Endothelial cell (in vitro differentiated cells): ENCODE measurements at places on chromosomes 3 and 15. TPM values are rescaled to one million over a fixed set of nuclear protein-coding genes. Genes with fewer than 3 reads are reported as not detected.

The VGLL3 gene
- total RNA-seq, result 0.36 TPM

DNA sequence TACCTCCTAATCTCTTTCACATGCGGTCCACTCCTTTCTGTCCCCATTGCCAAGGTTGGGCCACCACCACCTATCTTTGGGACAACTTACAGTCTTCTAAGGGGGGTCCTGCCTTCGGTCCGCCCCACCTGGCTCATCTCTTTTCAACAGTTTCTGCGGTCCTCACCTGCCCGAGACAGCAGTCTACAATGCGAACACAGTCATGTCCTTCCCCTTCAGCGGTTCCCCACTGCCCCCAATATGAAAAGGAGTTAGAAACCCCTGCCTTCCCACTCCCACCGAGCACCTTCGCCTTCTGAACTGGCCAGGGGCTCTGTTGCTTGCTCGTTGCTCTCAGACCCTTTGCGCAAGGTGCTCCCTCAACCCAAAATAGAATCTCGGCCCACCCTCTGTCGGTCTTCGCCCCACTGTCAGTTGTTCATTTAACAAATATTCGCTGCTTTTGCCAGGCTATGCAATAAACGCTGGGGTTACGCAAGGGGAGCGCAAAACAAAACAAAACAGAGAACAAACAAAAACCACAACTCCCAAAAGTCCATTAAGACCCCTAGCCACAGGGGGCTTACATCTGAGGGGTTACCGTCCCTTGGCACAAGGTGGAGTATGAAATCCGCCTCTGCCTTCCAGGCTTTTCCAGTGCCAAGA, 611 bp upstream of the FANCI start:
- no peak for DNase-seq
- H3K36me3 ChIP-seq, result peaks cover 4% of the 10 kb centered on the region
- H3K4me3 ChIP-seq, result peak overlapping the region; percentile 97

- DNase-seq, result no peak
- H3K27ac ChIP-seq, result no peak overlapping the region
- no peaks in the 10 kb centered on the region for H3K4me1 ChIP-seq
- H3K36me3 ChIP-seq, result peaks cover 4% of the 10 kb centered on the region
These were observed 232.0 kb upstream of the IGF1R start for GRCh38 chr15:98416222-98416855.

The CACNA2D3 gene
- 0.46 TPM for total RNA-seq

DNA sequence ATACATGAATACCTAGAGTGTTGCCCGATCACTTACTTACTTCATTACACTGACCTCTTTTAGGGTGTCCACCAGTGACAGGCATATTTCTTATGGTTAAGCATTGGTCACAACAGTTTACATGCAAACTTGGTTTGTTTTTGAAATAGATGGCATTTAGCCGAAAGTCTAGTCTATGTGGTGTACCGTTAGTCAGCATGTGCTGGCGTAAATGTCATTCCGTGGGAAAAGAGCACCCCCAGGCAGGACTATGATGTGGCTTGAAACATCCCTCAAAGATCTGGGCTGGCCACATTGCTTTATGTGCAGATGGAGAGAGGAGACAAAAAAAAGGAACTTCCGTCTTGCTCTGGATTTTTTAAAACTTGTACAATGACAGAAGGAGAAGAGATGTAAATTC, 357.0 kb upstream of the ICE2 start:
- H3K4me3 ChIP-seq, result no peak overlapping the region
- H3K36me3 ChIP-seq, result no peaks in the 10 kb centered on the region
- peaks cover 18% of the 10 kb centered on the region for H3K4me1 ChIP-seq
- no peak for DNase-seq
- no peak overlapping the region for H3K27ac ChIP-seq

DNA sequence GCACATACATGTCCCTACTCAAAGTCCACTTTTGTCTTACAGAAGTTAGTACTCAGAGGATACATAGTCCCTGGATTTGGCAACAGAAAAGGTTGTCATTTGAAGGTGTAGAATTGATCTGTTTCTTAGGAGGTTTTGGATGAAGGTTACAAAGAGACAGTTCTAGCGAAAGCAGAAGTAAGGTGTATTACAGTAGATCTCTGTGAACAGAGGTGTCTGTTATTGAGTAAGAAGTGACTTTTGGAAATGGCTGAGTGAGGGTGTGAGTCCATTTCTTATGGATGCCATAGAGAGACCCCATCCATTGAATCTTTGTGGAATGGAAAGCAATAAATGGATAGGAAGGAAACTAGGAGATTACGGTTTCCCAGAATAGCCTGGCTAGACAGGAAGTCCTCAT, 5.6 kb downstream of the ZNF662 start:
- DNase-seq, result no peak
- no peak overlapping the region for H3K4me3 ChIP-seq
- no peaks in the 10 kb centered on the region for H3K4me1 ChIP-seq

The ITIH3 gene
- total RNA-seq, result not detected

The TMEM212 gene
- not detected for total RNA-seq

The PDIA5 gene
- 32.8 TPM for total RNA-seq

The CHRNB4 gene
- total RNA-seq, result not detected

DNA sequence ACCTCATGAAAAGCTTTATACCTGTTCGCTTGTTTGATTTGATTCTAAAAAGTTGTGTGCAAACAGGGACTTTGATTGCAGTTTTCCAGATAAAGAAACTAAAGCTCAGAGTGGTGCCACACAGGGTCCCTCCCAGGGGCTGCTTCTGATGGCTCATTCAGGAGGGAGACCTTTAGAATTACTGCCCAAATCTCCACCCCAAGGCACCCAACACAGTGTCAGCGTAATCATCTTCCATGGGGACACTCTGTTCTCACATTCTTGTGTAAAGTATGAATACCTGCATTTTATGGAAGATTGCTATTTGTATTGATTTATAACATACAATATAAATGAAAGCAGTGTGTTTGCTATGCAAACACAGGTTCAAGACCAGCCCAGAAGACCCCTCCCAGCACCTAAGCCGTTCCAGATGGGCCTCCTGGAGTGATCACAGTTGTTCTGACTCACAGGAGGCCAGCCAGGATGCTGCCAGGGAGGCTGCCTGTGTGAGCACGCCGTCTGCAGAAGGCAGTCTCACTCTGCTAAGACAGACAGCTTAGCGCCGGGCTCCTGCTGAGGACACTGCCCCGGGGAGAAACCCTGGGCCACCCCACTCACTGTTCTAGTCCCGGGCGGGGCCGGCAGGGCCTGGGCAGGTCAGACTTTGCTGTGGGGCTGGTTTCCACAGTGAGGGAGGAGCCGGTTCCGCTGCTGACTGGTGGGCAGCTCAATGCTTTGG, 185.6 kb downstream of the FAM43A start:
- DNase-seq, result peak; percentile 16
- no peak overlapping the region for H3K27ac ChIP-seq
- peaks cover 3% of the 10 kb centered on the region for H3K27me3 ChIP-seq
- H3K4me1 ChIP-seq, result peaks cover 32% of the 10 kb centered on the region
- H3K36me3 ChIP-seq, result peaks cover 3% of the 10 kb centered on the region

- H3K27ac ChIP-seq, result no peak overlapping the region
- no peak overlapping the region for H3K4me3 ChIP-seq
- DNase-seq, result no peak
- H3K36me3 ChIP-seq, result peaks cover 3% of the 10 kb centered on the region
These were observed 69.2 kb downstream of the ISG20 start for GRCh38 chr15:88707771-88708654.

The TLNRD1 gene
- total RNA-seq, result 86.0 TPM

DNA sequence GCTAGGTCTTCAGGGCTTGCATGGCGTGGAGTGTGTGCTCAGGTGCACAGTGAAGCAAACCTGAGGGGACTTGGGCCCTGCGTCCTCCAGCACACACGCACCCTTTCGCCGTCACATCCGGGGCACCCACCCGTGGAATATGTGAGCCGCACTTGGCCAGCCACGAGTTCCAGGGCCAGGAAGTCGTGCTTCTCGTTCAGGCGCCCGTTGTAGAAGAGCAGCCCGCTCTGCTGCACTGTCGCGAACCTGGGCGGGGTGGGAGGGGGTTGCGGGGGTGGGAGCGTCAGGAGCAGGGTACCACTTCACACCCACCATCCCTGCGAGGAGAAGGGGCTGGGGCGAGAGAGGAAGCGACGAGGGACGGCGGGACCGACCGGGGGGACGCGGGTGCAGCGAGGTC, 7.1 kb downstream of the CELSR3 start:
- H3K27ac ChIP-seq, result no peak overlapping the region
- peaks cover 13% of the 10 kb centered on the region for H3K36me3 ChIP-seq
- H3K27me3 ChIP-seq, result peaks cover 26% of the 10 kb centered on the region
- DNase-seq, result no peak
- H3K4me3 ChIP-seq, result peak overlapping the region; percentile 59

- H3K4me1 ChIP-seq, result no peaks in the 10 kb centered on the region
- DNase-seq, result no peak
- H3K27ac ChIP-seq, result no peak overlapping the region
- peaks cover 1% of the 10 kb centered on the region for H3K27me3 ChIP-seq
These were observed 14.7 kb downstream of the IL16 start for GRCh38 chr15:81211376-81211775.

The WDR93 gene
- 0.13 TPM for total RNA-seq

GRCh38 chr3:99128235-99128634, 226.7 kb upstream of the DCBLD2 start:
- H3K4me3 ChIP-seq, result no peak overlapping the region
- DNase-seq, result no peak
- no peaks in the 10 kb centered on the region for H3K4me1 ChIP-seq
- H3K27me3 ChIP-seq, result no peaks in the 10 kb centered on the region
- no peaks in the 10 kb centered on the region for H3K36me3 ChIP-seq

The EXD1 gene
- not detected for total RNA-seq

DNA sequence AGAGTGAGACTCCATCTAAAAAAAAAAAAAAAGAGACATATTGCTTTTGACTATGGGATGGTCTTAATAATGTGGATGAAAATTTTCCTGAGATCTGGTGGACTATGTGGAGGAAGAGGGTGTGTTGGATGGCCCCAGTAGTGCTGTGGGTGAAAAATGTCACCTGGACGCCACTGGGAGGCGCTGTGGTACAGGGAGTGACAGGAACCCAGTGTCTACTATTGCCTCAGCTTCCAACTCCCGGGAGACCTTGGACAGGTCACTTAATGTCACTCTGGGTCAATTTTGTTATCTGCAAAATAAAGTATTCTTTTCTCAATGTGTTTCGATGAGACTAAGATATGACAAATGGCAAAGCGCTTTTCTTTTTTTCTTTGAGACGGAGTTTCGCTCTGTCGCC, 27.7 kb upstream of the DCP1A start:
- peaks cover 2% of the 10 kb centered on the region for H3K27me3 ChIP-seq
- no peak overlapping the region for H3K27ac ChIP-seq
- peaks cover 2% of the 10 kb centered on the region for H3K4me1 ChIP-seq

- H3K36me3 ChIP-seq, result peaks cover 27% of the 10 kb centered on the region
- H3K27me3 ChIP-seq, result peaks cover 6% of the 10 kb centered on the region
- no peak for DNase-seq
- H3K27ac ChIP-seq, result peak overlapping the region; percentile 75
These were observed 41.0 kb downstream of the ZNF609 start for GRCh38 chr15:64501396-64501715.

- H3K27ac ChIP-seq, result no peak overlapping the region
- no peak overlapping the region for H3K4me3 ChIP-seq
- no peaks in the 10 kb centered on the region for H3K27me3 ChIP-seq
- no peaks in the 10 kb centered on the region for H3K36me3 ChIP-seq
These were observed 8.2 kb downstream of the HDC start for GRCh38 chr15:50257332-50257731.

- peaks cover 3% of the 10 kb centered on the region for H3K27me3 ChIP-seq
- H3K4me3 ChIP-seq, result no peak overlapping the region
- peaks cover 14% of the 10 kb centered on the region for H3K4me1 ChIP-seq
- no peak for DNase-seq
These were observed 2.3 kb upstream of the ZNF589 start for GRCh38 chr3:48238531-48239085.

The FBXL2 gene
- 11.5 TPM for total RNA-seq

GRCh38 chr15:75371901-75372688, 3.7 kb upstream of the MAN2C1 start:
- peak overlapping the region; percentile 13 for H3K27ac ChIP-seq
- peaks cover 34% of the 10 kb centered on the region for H3K36me3 ChIP-seq
- H3K4me3 ChIP-seq, result no peak overlapping the region
- peaks cover 61% of the 10 kb centered on the region for H3K4me1 ChIP-seq
- H3K27me3 ChIP-seq, result peaks cover 10% of the 10 kb centered on the region

DNA sequence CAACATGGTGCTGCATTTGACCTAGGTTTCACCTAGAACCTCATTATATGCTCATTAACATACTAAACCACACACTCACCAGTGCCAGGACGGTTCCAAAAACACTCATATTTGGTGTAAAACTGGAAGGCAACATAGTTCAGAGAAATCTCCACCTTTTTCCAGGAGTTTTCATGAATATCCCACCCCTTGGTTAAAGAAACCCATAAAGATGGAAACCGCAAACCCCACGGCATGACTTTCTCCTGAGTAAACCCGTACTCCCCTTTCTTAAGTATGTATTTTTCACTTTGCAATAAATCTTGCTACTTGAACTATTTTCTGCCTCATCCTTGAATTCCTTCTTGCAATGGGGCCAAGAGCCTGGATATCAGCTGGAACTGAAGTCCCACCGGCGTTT, 379.3 kb downstream of the MAGI1 start:
- H3K4me1 ChIP-seq, result no peaks in the 10 kb centered on the region
- no peaks in the 10 kb centered on the region for H3K36me3 ChIP-seq
- no peaks in the 10 kb centered on the region for H3K27me3 ChIP-seq
- DNase-seq, result no peak
- no peak overlapping the region for H3K4me3 ChIP-seq

DNA sequence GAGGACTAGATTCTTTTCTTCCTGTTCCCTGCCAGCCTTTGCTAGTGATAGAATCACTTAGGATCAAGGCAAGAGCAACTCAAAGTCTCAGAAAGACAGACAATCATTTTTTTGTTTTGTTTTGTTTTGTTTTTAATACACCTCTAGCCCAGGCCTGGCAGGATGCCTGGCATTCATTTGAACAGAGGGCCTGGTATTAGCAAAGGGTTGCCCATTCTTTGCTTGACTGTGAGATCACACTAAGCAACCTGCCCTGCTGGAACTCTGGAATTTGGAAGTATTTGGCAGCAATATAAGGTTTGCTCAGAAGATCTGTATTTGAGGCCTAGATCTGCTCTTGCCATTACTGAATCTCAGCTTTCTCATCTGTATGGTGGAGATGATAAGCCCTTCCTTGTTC, 21.8 kb upstream of the ATP13A5 start:
- H3K36me3 ChIP-seq, result no peaks in the 10 kb centered on the region
- H3K4me3 ChIP-seq, result no peak overlapping the region

The CAPN3 gene
- total RNA-seq, result 2.0 TPM

DNA sequence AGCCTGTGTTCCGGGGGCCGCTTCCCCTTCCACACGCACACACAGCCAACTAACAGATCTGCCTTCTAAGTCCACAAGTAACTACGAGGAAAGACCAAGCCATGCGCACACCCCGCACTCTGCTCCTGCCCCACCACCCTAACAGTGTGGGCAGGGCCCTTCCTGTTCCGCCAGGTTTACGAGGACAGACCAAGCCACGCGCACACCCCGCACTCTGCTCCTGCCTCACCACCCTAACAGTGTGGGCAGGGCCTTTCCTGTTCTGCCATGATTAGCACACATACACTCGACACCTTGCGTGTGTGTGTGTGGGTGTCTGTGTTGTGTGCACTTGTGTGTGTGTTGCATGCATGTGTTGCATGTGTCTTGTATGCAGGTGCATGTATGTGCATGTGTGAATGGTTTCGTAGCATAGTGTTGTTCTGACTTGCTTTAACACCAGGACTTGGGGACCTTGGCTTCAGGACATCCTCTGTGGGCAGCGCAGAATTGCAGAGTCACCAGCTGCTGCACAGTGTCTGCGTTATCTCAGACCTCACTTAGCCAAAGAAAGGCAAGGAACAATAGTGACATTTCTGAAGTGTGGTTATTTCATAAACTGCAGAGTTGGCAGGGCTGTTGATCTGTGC, 114.4 kb downstream of the CHSY1 start:
- peaks cover 16% of the 10 kb centered on the region for H3K27me3 ChIP-seq
- H3K4me3 ChIP-seq, result no peak overlapping the region
- peaks cover 6% of the 10 kb centered on the region for H3K36me3 ChIP-seq
- H3K4me1 ChIP-seq, result no peaks in the 10 kb centered on the region
